ENCODE measurements at places on chromosomes 5 and 9.

DNA sequence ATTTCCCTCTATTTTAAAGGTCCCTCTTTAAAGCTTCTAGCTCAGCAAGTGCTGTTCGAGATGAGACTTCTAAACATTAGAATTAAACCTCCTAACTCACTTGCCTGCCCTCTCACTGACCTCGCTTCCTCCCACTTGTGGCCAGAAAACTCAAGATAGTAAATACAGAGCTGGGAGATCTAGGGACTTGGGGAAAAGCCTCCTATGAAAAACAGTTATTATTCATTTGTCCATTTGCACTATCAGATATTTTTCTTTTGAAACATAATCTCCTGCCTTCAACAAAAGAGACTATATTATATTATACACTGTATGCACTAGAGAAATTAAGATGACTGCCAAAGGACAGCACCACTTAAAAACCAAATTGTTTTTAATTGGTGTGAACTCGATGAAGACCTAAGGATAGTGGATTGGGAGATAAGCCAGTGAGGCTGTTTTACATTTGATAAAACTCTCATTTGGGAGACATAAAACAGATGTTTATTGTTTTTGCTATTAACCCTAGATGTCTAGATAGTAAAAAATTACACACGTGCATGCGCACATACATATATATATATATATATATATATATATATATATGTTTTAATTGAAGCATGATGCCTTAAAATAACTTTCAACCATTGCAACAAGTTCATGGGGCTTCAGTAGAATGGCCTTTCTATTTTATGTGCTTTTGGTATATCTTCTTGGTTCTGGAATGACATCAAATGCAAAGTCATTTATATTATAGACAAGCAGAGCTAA lies 229.4 kb downstream of the ADAMTSL1 start:
- no peak for DNase-seq

GRCh38 chr9:121213136-121213806 lies 11.6 kb upstream of the RAB14 start:
- DNase-seq: peak; percentile 41

DNA sequence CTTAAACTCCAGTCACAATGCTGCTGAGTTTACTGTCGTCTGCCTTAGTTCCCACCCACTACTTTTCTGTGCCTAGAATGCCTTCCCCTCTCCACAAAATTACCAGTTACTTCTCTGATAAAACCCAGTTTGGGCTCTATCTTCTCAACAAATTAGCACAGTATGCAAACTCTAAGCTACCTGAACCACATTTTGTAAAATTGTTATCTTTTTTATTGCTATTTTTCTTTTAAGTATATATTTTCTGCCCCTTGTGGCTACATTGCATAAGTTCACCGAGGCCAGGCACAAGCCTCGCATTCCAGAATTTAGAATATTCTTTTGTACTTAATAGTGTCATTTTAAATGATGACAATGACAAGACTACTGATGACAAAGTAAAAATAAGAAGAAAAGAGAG lies 60.0 kb downstream of the POU5F2 start:
- no peak for DNase-seq

DNA sequence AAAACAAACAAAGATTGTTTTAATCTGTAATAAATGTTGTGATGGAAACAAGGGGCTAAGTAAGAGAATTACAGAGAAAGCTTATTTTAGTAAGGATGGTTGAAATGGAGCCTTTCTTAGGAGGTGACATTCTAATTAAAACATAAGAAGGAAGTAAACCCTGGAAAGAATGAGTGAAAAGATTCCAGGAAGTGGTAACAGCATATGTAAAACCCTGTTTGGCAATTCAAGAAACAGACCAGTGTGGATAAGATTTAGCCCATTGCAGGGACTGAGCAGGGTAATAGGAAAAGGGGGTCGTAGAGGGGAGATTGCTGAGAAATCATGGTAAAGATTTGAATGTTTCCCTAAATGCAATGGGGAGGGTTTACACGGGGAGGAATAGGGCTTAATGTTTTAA lies 21.6 kb upstream of the PIP5K1B start:
- no peak for DNase-seq

DNA sequence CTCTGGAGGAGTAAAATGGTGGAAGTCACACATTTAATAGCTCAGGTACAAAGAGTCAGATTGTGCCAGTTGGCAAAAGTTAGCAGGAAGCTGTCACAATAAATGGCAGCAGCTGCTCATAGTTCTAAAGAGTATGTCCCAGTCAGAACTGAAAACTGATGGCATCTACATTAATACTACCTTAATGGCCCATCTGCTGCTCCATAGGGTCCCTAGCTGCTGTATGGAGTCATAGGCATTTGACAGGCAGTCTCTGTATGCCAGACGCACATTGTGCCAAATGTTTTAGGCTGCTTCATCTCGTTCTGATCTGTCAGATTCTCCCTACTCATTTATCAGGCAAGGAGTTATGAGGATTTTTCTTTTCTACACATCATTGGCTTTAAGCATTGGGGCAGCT lies 515.8 kb upstream of the ARRDC3 start:
- DNase-seq: no peak

GRCh38 chr5:141094481-141095262 lies at the start of gene PCDHB2:
TSS of gene PCDHB2 (plus strand) at chr5:141094615. CDS start at chr5:141094791, 176 bp downstream.
- no peak for DNase-seq

GRCh38 chr5:53667621-53668020 lies 107.2 kb downstream of the NDUFS4 start:
- no peak for DNase-seq

DNA sequence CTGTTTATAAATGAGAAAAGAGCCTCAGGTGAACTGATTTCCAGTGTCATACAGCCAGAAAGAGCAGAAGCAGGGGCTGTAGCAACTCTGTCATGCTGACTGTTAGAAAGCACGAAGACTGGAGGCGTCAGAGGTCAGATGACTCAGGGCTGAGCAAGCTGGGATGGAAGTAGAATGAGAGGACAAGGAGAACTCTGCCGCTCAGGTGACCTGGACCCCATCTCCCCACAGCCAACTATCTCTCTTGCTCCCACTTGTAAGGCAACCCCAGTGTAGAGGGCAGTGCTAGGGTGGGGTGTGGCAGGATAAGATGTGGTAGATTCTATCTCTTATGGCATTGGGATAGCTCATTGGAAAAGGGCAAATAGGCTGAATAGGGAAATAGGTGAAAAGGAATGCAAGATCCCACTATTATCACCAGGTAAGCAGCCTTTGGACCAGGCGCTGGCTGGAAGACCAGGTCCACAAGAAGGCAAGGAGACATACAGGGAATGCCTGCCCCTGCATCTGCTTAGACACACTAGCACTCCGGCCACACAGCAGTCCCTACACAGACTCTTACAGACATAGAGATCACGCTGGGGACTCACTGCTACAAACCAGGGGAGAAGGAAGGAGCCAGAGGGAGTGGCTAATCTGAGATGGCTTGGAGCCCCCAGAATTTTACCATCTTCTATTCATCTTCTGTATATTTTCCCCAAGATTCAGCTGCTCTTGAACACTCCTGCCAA lies 21.2 kb upstream of the LOX start:
- DNase-seq: no peak

GRCh38 chr5:6616632-6617031 lies 16.2 kb downstream of the NSUN2 start:
- no peak for DNase-seq

DNA sequence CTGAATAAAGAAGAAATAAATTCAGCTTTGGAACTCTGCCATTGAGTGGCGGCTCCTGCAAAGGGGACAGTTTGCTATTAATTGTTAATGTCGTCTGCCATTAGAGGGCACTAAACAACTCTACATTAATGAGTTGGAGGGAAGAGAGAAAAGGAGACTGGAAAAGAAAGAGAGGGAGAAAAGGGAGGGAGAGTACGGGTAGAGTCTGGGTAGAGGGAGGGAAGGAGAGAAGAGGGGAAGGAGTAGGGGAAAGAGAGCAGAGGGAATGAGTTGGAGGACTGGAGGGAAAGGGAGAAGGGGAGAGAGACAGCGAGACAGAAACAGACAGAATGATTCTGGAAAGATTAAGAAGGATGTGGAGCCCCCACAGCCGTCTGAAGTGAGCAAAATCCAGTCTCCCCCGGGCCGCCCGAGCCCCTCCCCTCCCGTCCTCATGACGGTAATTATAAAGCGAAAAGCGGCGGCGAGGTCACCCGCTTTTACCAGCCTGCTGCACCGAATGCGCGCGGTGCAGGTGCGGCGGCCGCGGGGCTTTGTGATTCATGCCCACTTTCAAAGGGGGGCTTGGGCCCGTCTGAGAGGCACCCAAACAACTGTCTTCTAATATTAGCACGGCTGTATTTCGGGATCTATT lies 1.9 kb upstream of the FST start:
- DNase-seq: no peak

GRCh38 chr9:74304598-74304997 lies 192.5 kb upstream of the RORB start:
- DNase-seq: no peak

GRCh38 chr5:172455511-172456061 lies 1.3 kb upstream of the SH3PXD2B start:
- no peak for DNase-seq

DNA sequence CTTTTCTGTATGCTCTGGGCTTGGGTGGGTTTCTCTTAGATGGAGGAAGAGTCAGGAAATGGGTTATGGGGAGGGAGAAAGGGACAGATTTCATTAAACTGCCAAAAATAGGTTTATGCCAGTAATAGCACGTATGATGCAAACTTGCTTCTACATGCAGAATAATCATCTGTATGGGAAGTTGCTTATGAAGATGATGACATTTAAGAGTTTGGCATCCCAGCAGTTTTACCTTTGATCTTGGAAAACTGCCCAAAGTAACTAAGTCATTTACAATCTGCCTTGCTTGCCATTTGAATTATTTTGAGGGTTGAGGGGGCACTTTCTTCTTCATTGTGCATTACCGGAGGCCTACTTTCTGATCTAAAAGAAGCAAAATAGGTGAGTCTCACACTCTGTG lies 282.9 kb upstream of the ANKRD55 start:
- DNase-seq: no peak

- no peak for DNase-seq
Observed at GRCh38 chr5:137669811-137670210, 66.1 kb downstream of the KLHL3 start.

DNA sequence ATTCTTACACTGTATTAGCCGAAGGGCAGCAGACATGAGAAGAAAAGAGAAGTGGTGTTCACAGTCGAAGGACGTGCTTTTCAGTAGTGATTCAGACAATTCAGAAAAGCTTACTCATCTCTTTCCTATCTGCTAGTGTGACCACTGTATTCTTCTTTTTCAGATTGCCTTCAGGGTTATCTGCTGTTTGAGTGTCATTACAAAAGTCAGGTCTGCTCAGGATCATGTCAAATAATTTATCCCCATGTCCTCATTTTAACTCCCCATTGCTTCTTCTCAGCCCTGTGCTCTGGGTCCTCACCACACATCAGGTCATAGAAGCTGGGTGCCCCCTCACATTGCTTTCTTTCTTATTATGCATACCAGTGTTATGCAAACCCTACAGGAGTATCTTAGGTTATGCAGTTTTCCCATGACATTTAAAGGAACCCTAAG lies 394.0 kb downstream of the CETN3 start:
- DNase-seq: no peak

DNA sequence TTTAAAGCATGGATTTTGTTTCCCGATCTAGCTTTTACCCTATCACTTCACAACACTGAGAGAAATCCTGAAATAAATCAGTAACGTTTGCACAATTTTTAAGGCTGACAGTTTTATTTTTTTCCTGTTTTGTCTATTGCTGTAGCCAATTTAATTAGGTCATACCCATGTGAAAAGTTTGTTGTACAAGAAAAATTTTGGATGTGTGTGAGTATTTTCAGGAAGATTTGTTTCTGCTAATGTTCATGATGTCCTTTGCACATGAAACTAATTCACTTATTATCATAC lies 237.8 kb downstream of the ARRDC3 start:
- DNase-seq: no peak

DNA sequence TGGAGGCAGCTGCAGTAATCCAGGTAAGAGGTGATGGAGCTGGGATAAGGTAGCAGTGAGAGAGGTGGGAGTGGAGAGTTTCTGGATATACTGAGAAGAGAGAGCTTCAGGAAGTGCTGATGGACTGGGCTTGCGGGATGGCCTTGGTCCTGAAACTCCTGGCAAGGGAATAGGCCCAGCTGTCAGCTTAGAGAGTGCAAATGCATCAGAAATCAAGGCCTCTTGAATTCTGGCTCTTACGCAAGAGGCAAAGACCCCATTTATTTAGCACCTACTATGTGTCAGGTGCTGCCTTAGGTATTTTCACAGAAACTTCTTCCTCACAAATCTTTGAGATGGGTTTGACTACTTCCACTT lies 227.2 kb upstream of the MAP3K1 start:
- DNase-seq: no peak

DNA sequence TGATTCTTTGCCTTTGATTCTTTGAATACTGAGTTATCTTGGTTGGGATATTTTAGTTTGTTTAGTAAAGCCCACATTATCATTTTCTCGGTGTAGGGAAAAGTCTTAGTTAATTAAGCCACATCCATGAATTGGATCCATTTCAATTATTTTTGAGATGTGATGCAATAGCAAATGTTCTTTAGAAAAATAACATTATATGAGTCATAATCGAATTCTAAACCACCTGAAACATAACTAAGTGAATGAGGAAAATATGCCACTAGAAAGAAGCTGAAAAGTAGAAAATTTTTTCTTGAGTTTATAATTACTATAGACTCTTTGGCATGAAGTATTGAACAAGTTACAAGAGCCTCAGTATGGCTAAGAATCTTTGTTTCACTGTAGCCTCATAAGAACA lies 17.5 kb upstream of the CCDC192 start:
- no peak for DNase-seq

GRCh38 chr5:180433032-180433422 lies 61.2 kb upstream of the CNOT6 start:
- no peak for DNase-seq

- DNase-seq: no peak
Observed at GRCh38 chr9:8447601-8448000, 648.0 kb upstream of the DMAC1 start.

DNA sequence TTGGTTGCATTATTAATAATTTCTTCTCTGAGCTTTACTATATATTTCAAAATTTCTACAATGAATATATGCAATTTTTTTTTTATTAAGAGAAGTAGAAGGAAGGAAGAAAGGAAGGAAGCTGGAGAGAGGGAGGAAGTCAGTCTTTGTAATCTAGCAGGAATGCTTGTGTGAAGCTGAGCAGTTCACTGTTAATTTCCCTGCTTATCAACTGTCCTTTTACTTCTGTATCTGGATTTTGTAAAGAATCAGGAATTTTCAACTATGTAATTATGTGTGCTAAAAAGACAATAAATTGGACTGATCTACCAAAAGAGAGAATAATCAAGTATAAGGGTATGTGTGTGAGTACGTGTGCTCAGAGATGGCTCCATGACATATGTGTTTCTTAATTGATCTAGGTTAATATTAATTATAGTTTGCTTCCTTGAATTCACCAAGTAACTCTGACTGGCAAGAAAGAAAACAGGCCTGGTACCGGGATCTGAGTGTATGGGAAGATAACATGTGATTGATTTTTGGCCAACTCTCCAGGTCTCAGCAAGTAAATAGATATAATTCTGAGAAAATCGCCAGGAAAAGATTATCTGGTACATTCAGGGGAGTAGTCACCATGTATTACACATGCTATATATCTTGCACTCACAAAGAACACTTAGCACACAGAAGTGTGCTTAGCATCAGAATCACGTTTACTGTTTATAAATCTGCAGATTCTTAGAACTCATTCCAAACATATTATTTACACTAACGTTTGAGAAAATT lies 1758.8 kb upstream of the WWC1 start:
- no peak for DNase-seq

- DNase-seq: no peak
Observed at GRCh38 chr5:97658116-97658900, 475.3 kb upstream of the RIOK2 start.

All from stimulated activated CD8-positive, alpha-beta memory T cell treated with anti-CD3 and anti-CD28 coated beads, Interleukin-12 subunit alpha, Interleukin-12 subunit beta, amount 100 ng/mL, for 1 hour (primary cell).